ENCODE measurements at places on chromosomes 1 and 21.

DNA sequence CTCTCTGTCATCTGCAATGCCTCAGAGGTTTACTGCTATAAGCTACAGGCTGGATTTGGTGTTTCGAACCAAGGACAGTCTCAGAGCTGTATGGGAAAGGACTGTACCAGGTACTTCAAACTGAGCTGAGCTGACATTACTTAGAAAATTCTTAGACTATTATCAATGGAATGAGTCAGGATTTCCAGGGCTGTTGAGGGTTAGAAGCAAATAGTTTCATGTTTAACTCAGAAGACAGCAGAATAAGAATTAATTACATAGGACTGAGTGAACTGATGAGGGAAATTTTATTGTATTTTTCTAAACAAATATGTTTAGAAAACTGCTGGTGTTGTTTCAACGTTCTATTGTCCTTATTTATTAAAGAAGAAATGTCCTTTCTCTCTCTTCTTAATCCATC is 74.3 kb upstream of the CAPZB start:
- no peak for DNase-seq

DNA sequence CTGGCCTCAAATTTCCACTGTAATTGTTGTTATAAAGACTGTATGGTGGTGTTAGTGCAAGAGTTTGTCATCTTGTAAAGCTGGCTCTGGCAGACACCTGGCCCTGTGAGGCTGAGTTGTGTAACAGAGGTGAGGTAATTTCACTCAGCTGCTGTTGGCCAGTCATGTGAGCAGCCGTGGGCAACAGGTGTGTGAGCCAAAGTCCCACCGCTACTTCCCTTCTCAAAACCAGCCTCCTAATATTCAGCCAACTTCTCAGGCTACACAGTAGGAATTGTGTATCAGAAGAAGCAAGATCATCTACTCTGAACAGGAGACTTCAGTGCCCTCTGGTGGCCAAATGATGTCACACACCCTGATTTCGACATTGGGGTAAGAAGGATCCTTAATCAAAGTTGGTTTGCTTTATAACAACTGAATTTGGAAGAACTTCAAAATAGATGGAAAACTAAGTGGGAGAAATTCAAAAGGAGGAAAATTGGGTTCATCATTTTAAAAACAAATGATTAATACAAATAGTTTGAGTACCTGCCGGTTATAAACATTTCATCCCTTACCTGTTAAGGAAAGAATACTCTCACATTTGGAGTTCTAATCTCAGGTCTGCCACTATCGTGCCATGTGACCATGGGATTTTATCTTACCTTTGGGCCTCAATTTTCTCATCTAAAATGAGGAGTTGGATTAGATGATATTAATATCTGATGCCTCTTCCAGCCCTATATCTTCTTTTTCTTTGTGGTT is 2.6 kb upstream of the CREG1 start:
- peak; percentile 59 for DNase-seq

DNA sequence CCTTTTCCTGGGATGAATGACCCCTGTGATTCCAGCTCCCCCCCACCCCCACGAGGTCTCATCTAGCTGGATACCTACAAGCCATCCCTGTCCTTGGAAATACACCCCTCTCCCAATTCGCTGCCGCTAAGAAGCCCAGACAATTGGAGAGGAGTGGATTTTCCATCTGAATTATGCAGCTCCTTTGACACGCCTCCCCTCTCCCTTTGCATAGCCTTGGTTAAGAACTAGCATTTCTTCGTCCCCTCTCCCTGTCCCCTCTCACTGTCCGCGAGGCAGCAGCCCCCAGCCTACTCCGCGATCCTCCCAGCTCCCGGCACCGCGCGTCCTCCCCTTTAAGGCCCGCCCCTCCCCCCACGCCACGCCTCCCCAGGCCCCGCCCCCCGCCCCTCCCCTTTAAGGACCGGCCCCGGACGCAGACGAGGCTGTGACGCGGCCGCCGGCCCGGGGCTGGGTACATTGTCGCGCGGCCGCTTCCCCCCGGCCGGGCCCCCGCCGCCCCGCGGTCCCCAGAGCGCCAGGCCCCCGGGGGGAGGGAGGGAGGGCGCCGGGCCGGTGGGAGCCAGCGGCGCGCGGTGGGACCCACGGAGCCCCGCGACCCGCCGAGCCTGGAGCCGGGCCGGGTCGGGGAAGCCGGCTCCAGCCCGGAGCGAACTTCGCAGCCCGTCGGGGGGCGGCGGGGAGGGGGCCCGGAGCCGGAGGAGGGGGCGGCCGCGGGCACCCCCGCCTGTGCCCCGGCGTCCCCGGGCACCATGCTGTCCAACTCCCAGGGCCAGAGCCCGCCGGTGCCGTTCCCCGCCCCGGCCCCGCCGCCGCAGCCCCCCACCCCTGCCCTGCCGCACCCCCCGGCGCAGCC is at the start of gene MAPKAPK2:
Gene MAPKAPK2 (plus strand): TSS at position 428 of the 856 bp plus-strand sequence. CDS start 325 bp downstream, at position 753.
- DNase-seq, result peak; percentile 55

DNA sequence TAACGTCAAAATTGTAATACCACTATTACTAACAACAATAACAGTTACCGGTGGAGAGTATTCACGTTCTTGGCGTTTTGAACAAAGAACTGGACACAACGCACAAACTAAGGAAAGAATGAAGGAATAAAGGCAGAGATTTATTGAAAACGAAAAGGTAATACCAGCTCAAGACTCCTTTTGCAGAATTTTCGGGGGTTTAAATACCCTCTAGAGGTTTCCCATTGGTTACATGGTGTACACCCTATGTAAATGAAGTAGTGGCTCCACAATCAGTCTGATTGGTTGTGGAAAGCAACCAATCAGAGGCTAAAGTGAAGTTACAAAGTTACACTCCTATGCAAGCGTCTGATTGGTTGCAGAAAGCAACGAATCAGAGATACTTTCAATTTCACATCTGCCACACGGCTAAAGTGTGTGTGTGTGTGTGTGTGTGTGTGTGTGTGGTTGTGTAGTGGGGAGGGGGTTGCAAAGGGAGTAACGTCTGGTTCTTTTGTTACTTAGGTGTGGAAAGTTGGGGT is 1.1 kb upstream of the GTF2B start:
- no peak for DNase-seq

GRCh38 chr1:10779841-10780240 is 16.6 kb downstream of the CASZ1 start:
- DNase-seq, result no peak

GRCh38 chr1:114152089-114152507 is 1.6 kb downstream of the SYT6 start:
- no peak for DNase-seq

Measured in stimulated activated CD8-positive, alpha-beta memory T cell treated with anti-CD3 and anti-CD28 coated beads, Interleukin-15, amount 100 ng/mL, for 1 hour (primary cell).